ENCODE measurements at places on chromosomes 11 and 22. TPM values are rescaled to one million over a fixed set of nuclear protein-coding genes. Genes with fewer than 3 reads are reported as not detected.

Gene TBCEL
- 53.3 TPM for total RNA-seq

Gene DRG1
- total RNA-seq = 84.2 TPM

Gene VPS11
- 26.0 TPM for total RNA-seq

Gene MICALL1
- 23.9 TPM for total RNA-seq

DNA sequence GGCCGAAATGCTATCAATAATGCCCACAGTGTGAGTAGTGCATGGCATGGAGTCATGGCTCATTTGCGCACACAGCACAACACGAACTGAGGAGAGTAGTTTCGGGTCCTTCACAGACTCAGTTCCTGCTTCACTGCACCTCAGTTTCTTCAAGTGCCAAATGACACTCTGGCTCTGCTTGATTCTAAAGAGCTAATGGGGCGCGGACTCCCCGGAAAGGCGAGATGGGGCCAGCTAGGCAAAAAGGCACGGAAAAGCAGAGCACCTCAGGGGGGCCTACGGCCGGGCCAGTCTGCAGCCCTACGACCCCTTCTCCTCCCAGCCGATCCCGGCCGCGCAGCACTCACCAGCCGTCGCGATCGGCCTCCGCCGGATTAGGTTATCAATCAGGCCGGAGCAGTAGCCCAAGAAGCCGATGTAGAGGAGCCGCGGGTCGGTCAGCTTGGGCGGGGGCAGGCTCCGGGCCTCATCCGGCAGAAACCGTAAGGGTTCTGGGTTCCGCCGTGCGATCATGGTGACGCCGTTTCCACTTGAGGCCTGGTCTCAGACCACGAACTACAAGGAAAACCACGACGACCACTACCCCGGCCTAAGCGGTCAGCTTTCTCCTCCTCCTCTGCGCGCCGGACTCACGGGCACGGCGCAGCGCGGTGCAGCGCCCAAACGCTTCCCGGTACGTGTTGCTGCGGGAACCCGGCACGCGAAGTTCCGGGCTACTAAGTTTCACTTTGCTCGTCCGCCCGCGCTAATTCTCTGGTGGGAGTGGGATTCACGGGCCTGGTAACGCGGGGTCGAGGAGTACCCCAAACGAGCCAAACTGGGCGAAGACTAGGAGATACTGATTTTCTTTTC is at the start of gene NDUFC2:
Gene NDUFC2, minus strand, starts transcription at position 631 of the 852 bp plus-strand sequence. Its CDS starts 118 bp downstream, at position 513.
- peak; percentile 88 for DNase-seq

- no peak for DNase-seq
Observed at GRCh38 chr11:27497284-27497866, 9.2 kb downstream of the LIN7C start.

GRCh38 chr11:2099516-2100349 is 39.5 kb downstream of the IGF2 start:
- DNase-seq = peak; percentile 57

GRCh38 chr11:66324664-66325063 is 7.8 kb upstream of the CD248 start:
- no peak for DNase-seq

DNA sequence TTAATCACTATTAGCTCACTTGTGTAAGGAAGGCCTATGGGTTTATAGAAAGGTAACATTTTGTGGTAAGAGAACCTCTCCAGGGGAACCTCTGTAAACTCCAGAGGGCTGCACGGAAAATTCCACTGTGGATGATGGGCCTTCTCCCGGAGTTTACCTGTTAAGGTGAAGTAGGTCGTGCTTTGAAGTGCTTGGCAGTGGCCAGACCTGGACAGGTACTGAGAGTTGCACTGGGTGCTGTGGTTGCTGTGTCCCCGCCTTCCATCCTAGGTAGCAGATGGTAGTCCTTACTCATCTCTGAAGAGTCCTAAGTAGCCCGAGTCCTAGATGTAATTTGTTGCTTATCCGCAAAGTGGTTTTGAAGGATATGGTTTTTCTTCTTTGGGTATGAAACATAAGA is 133.4 kb downstream of the TEAD1 start:
- no peak for DNase-seq

DNA sequence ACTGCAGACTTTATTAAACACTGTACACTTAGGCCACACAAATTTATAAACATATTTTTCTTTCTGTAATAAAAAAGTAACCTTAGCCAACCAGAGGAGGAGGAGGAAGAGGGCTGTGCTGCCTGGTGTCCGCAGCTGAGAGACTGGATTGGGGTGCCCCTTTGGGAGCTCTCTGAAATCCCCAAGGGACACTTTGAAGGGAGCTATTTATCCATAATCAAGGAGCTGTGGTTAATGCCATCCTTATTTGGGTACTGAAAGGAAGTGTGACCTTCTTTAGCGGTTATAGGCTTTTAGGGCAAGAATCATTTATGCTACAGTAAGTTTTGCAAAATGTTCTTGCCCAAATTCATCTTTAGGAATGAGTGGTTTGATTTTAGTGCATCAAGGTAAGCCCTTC is 125.8 kb downstream of the RASSF10 start:
- no peak for DNase-seq

GRCh38 chr11:93350835-93351234 is 20.3 kb downstream of the DEUP1 start:
- DNase-seq = no peak
